ENCODE measurements at places on chromosomes 1 and 21.

GRCh38 chr1:48028218-48029069 is 31.3 kb upstream of the TRABD2B start:
- no peak for DNase-seq

- DNase-seq: no peak
Observed at GRCh38 chr1:39608921-39609320, 30.5 kb downstream of the HEYL start.

DNA sequence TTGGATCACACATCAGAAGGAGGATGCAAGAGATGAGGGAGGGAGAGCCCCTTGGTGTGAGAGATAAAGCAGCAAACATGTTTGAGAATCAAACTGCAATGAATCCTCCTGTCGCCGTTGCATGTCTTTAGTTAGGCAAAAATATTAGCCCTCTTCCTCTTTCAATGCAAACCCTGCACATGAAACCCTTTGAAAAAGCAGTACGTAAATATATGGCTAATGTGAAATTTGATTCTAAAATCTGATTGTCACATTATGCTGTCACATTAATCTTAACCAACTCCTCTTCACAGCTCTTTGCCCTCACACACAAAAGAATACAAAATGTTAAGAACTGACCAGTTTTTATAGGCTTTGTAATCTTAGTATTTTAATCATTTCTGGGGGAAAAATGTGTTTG is 63.4 kb downstream of the WDR64 start:
- DNase-seq: no peak

DNA sequence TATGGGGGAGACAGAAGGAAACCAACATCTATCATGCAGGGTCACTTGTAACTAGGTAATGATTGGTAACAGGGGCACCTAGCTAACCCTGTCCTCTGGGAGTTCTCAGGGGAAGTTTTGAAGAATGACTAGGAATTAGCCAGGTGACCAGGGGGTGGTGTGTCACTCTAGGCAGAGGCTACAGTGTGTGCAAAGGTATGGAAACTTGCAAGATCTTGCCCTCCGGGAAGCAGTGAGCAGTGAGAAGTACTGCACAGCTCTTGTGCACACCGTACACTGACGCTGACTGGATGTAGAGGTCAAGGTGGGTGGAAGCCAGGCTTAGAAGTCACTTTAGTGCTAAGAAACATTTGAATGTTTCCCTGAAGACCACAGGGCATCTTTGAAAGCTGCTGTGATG is 62.9 kb upstream of the LMO4 start:
- DNase-seq: no peak

DNA sequence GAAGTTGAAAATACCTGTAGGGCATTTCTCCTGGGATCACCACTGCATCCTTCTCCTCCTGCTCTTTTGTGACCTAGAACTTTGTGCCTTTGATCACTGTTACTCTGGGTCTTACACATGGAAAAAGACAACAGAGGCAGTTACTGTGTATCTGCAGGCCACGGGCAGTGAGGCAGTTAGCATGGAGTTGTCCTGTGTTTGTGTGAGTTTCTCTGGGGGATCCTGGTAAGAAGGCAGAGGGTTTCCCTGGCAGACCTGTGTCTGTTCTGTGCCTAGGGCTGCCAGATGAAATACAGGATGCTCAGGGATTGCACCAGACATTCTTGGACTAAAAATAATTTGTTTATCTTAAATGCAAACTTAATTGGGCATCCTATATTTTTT is 44.4 kb upstream of the SCCPDH start:
- DNase-seq: no peak

DNA sequence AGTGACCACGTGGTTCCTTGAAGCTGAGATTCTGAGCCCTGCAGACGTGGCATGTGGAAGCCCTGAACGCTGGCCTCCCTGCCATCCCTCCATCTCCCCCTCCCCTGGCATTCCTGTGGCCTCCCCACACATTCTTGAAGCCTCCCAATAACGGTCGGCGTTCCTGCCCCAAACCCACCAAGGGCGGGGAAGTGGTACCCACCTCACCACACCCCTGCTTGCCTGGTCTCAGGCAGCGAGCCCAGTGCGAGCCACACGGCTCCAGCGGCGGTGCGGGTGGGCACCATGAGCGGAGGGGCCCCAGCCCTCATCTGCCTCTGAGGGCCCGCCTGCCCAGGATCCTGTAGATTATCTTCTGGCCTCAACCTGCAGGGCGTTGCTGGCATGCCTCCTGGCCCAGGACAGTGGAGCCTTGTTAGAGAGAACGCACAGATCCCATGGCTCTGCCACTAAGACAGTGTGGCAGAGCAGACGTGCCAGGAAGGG is 20.6 kb upstream of the PRELP start:
- peak; percentile 91 for DNase-seq

DNA sequence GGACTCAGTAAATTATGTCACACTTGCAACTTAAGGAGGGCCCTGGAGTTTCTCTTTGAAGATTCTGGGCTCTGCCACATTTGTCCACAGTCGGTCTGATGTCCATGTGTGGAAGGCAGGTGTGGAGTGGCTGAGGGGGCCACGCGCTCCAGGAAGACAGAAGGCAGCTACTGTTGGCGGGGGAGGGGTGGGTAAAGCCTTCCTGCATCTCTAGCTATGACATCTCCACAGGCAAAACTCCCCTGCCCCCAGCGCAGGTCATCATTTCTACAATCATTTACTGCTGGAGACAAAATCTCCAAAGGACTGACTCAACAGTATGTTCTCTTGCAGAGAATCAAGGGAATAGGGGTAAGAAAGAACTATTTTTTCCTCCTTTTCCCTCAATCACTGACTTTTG is 11.4 kb upstream of the TSPEAR start:
- no peak for DNase-seq

DNA sequence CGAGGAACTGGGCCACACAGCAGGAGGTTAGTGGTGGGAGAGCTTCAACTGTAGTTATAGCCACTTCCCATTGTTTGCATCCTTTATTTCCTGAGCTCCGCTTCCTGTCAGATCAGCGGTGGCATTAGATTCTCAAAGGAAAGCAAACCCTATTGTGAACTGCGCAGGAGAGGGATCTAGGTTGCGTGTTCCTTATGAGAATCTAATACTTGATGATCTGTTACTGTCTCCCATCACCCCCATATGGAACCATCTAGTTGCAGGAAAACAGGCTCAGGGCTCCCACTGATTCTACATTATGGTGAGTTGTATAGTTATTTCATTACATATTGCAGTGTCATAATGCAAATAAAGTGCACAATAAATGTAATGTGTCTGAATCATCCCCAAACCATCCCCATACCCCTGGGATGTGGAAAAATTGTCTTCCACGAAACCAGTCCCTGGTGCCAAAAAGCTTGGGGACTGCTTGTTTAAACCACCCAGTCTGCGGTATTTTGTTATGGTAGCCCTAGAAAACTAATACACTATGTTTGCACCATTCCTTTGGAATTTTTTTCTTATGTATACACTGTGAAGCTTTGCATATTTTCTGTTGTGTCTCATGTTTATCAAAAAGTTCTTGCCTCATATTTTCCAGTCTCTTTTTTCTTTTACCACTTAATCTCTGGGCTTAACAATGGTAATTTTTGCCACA is 136.6 kb upstream of the IVNS1ABP start:
- peak; percentile 100 for DNase-seq

DNA sequence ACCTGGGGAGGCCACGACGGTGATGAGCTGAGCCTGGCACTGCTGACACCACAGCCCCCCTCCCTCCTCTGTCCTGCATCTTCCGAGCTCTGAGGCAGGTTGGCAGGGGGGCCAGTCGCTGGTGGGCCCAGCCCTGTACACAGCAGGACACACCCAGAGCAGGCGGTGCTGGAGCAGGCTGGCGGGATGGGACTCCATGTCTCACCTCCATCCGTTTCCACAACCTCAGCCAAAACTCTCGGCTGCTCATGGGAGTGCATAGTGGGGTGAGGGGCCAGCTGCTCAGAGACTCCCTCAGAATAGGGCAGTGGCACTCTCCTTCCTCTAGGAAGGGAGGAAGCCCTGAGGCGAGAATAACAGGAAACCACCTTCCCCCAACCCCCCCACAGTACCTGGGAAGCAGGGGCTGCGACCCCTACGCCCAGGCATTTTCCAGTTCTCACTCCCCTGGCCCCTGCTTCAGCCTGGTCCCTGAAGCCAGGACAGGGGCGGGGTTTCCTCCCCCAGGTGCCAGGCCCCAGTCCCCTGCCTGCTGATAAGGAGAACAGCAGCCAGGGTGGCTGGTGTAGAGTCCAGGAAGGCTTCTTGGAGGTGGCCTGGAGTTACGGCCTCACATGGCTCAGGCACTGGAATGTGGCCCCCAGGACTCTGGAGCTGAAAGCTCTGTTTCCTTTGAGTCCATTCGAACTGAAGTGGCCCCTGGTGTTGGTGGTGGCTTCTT is 3.2 kb upstream of the IBA57 start:
- peak; percentile 16 for DNase-seq

GRCh38 chr1:8216005-8216404 is 101.9 kb upstream of the SLC45A1 start:
- DNase-seq: no peak

DNA sequence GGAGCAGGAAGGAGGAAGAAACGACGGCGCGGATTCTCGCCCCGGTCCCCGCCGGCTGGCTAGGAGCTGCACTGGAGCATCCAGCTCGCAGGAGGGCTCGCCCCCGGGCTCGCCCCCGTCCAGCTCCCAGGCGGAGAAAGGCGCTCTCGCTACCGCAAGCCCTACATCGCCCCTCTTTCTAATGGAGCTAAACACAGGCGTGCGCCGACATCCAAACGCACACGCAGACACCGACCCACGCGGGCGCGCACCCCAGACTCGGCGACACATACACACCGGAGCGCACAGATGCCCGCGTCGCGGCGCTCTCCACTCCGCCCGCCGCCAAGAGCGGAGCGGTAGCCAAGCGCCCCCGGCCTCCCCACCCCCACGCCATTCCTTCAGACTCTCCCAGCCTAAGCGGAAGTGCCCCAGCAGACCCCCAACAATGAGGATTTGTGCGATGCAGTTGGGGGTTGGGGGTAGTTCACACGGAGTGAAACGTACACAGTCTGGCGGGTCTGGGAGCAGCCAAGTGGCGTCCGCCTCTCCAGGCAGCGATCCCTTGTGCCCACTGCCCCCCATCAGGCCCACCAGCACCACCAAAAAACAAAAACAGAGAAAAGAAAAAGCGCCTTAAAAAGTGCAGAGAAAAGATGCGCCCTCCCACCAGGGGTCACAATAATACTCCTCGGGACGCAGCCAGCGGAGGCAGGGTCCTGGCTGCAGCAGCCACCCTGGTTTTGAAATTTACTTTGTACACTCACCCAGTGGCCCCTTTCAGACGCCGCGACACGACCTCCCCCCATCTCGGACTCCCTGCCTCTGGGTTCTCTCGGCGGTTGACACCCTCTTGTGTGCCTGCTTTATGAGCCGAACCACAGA is 1.4 kb downstream of the DAB1 start:
- DNase-seq: peak; percentile 25

GRCh38 chr21:46454634-46455390 is 3.9 kb upstream of the DIP2A start:
- DNase-seq: no peak

Measured in fibroblast of skin of scalp (primary cell).